Esophagus muscularis mucosa (tissue), 4 donors: ENCODE measurements at places on chromosomes 12 and 14. TPM values are rescaled to one million over a fixed set of nuclear protein-coding genes. Genes with fewer than 3 reads are reported as not detected.

- no peaks in the 10 kb centered on the region for H3K27me3 ChIP-seq
- H3K27ac ChIP-seq, result peak overlapping the region; percentile 94
- peak; percentile 66 for DNase-seq
- H3K4me3 ChIP-seq, result no peak overlapping the region
- H3K36me3 ChIP-seq, result peaks cover 3% of the 10 kb centered on the region
- H3K4me1 ChIP-seq, result peaks cover 26% of the 10 kb centered on the region
Measured at GRCh38 chr14:90760591-90761316, 55.5 kb downstream of the TTC7B start.

DNA sequence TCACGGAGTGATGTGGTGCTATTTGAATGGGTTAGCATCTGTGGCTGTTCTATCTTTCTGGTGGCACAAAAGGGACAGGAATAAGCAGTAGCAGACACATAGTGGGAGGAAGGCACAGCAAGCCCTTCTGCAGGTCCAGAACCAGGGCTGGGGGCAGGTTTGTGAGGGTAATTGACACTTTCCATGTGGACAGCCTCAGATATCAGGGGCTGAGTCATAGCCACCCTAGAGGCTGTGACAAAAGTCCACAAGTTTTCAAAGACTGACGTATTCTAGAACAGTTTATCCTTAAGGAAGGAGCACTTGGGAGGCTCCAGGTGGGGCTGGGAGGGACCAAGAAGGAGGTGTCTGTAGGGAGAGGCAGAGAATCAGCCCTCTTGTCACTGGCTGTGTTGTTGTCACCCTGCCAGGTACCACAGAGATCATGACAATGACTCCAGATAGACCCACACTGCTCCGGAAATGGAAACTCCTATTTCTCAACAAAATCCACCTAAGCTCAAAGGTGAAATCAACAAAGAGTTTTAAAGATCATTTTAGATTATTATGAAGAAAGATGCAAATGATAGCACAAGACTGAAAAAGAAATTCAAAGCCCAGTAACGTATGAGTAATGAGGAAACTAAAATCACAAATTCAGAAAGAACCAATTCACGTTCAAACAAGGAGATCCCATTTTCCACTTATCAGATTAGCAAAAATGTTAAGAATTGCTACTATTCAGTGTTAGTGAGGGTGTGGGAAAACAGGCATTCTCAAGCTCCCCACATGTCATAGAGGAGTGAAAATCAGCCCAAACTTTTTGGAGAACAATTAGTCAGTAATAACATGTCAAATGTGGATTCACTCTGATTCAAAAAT is 48.3 kb downstream of the NFKBIA start:
- H3K4me3 ChIP-seq, result no peak overlapping the region
- no peaks in the 10 kb centered on the region for H3K27me3 ChIP-seq
- H3K4me1 ChIP-seq, result no peaks in the 10 kb centered on the region
- H3K27ac ChIP-seq, result no peak overlapping the region
- H3K36me3 ChIP-seq, result no peaks in the 10 kb centered on the region
- no peak for DNase-seq

- H3K36me3 ChIP-seq, result no peaks in the 10 kb centered on the region
- peak; percentile 83 for DNase-seq
- H3K4me1 ChIP-seq, result no peaks in the 10 kb centered on the region
- H3K4me3 ChIP-seq, result no peak overlapping the region
- H3K27ac ChIP-seq, result no peak overlapping the region
- H3K27me3 ChIP-seq, result no peaks in the 10 kb centered on the region
Measured at GRCh38 chr14:106209755-106210154, 683.4 kb downstream of the TMEM121 start.

Gene NUAK1
- 7.1 TPM for total RNA-seq

DNA sequence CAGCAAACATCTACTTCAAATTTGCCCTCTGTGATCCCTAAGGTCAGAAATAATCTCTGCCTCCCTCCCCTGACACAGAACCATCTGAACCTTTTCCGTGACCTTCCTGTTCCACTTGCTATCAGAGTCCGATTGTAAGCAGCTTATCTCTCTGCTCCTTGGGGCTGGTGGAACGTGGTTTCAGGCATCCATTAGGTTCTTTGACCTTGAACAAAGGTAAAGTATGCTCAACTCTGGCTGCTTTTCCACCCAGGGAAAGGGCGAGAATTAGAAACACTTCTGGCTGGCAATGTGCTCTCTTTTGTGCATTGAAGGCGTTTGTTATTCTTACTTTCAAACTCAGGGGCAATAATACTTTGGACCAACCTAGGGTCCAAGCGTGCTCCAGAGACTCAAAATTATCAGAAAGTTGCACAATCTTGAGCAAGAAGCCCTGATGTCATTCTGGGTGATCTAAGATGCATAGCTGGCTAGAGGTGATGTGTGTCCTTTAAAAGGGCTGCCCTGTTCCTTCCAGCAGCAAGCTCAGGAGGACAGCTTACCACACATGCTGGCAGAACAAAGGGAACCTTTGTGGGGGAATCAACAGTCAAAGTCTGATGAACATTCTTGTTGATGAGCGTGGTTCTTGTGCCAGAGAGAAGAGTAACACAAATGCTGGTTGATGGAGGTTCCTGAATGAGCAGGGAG is 29.8 kb downstream of the ADGRD1 start:
- peak overlapping the region; percentile 27 for H3K27ac ChIP-seq
- no peak for DNase-seq
- no peak overlapping the region for H3K4me3 ChIP-seq
- H3K27me3 ChIP-seq, result no peaks in the 10 kb centered on the region
- peaks cover 13% of the 10 kb centered on the region for H3K4me1 ChIP-seq

Gene GPRC5A
- total RNA-seq, result 2.9 TPM

GRCh38 chr14:92563765-92564285 is 50.2 kb downstream of the RIN3 start:
- no peak for DNase-seq
- no peaks in the 10 kb centered on the region for H3K27me3 ChIP-seq
- H3K36me3 ChIP-seq, result peaks cover 9% of the 10 kb centered on the region
- no peak overlapping the region for H3K27ac ChIP-seq
- H3K4me3 ChIP-seq, result no peak overlapping the region
